BJ (cell line): ENCODE measurements at places on chromosomes 11 and 22.

- no peak for DNase-seq
These were observed 21.1 kb downstream of the RFPL3 start for GRCh38 chr22:32378707-32379272.

- no peak for DNase-seq
These were observed 23.7 kb downstream of the INCENP start for GRCh38 chr11:62147545-62147944.

DNA sequence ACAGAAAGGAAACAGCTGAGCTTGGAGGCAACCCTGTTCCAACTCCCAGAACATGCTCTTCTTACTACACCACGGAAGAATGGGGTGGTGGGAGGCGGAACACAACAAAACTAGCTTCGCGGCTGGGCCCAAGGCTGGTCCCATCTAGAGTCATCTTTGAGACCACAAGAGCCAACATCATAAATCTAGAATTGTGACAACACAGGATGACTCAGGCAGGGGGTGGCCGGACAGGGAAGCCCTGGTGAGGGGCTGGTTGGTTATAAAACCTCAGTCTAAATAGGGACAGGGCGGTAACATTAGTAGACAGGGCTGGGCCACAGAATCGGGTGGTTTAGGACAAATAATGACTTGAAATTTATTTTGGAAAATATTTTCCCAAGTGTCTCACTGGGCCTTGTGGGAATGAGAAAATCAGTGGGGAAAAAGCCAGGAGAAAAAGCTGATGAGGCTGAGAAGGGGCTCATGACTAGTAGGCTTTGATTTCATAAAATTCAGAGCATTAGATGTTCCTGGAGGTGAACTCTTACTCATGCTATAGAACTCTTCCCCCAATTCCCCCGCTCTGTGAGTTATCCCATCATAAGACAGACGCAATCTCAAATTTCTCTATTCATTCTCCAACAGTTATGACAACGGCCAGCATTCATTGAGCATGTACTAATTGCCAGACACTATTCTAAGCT lies 151.8 kb upstream of the TIMP3 start:
- DNase-seq = peak; percentile 56

DNA sequence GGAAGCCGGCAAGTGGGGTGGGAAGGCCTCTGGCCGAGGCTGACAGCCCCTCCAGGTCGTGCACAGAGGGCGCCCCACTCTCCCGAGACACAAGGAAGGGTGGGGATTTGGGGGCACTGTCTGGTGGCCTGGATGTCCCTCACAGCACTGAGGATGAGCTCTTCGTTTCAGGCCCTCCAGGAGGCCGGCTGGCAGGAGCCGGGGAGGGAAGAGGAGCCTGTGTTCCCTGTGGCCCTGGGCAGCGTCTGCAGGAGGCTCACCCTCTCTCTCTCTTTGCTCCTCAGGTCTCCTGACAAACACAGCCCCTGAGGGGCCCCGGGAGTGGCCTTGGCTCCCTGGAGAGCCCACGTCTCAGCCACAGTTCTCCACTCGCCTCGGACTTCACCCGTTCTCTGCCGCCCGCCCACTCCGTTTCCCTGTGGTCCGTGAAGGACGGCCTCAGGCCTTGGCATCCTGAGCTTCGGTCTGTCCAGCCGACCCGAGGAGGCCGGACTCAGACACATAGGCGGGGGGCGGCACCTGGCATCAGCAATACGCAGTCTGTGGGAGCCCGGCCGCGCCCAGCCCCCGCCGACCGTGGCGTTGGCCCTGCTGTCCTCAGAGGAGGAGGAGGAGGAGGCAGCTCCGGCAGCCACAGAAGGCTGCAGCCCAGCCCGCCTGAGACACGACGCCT lies 1078.0 kb downstream of the BRD1 start:
- DNase-seq = no peak

DNA sequence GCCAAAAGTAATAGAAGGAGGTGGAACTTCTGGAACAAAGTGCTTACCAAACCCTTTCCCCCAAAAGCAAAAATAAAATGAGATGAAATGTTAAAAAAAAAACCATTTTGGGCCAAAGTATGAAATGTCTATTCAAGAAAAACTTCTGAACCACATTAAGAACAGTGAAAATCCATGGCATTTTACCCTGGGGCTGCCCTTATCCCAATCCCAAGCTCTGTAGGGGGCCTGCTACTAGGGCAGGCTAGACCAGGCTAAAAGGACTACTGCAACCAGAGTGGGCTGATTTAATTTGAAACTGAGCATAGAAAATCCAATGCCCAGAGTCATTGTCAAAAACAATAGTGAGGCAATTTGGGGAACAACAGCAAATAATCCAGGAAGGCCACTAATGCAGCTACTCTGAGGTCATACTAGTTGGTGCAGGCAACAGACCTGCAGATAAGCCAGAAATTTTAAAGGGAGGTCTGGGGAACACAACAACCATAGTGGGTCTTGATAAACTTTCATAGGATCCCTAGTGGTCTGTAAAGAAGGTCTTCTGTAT lies 99.4 kb downstream of the RELT start:
- no peak for DNase-seq

DNA sequence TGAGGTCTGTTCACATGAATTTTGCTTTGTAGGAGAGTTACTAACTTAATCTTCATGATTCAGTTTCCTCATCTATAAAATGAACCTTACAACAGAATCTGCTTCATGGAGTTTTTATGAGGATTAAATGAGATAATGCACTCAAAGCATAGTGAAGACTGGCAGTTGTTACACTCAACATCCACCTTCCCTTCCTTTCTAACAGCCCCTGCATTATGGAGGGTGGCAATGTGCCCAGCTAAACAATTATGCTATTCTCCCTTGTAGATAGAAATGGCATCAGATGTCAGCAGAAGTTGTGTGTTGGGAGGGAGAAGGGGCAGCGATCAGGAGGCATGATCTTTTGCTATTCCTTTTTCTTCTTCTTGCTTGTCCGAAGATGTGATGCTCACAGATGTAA lies 6.5 kb downstream of the POU2AF1 start:
- no peak for DNase-seq

GRCh38 chr22:48076008-48076407 lies 1313.6 kb downstream of the TBC1D22A start:
- no peak for DNase-seq

DNA sequence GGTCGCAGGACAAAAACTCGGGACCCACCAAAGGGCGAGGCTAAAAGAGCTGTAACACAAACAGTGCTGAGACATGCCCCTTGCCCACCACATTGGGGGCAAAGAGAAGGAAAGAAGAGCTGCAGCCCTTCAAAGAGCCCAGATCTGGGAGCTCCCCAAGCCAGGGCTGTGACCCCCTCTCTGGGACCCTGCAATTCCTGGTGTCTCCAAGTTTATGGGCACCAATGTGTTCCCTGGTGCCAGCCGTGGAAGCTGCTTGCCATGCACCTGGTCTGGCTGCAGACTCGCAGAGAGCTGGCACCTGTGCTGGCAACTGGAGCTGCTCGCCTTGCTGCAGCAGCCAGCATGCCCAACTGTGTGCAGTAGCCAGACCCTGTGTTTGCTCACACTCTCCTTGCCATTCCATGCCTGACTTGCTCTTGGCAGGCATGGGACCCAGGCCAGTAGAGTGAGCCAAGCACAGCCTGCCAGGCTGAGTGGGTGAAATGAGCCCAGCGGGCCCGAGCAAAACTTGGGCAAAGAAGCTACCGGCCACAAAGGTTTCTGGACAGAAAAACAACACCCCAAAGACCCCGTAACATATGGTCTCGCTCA lies 16.0 kb downstream of the RRP8 start:
- DNase-seq = no peak

DNA sequence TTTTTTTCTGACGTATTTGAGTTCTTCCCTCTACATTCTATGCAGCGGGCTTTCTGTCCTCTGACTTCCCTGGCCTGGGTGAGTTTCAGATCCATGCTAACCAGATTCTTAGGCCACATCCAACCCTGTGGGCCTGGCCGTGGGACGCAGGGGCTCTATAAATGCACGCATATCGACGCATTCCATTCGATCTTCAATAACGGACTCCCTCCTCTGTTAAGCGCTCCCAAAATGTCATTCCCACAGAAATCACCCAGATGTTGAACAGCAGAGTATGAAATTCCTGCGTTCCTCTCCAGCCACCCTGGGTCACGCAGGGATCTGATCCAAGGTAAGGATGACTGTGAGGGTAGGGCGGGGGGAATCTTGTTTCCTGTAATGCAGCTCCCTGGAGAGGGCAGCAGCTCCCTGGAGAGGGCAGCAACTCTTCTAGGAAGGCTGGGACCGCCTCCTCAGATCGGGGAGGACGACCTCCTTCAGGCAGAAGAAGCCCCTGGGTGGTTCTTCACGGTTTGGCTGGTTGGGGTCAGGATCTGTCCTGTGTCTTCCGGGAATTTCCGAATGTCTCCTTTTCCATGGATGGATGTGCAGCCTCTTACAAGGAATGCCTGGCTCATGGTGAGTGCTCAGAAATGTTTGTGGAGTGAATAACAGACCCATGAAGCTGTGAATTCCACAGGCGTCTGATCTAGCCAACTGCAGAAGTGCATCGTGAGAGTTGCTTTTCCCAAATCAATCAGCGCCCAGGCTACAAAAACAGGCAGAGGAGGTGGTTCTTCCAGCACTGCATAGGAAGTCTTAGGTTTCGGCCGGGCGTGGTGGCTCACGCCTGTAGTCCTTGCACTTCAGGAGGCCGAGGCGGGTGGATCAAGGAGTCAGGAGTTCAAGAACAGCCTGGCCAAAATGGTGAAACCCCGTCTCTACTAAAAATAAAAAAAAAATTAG lies 12.2 kb downstream of the MRGPRD start:
- no peak for DNase-seq

DNA sequence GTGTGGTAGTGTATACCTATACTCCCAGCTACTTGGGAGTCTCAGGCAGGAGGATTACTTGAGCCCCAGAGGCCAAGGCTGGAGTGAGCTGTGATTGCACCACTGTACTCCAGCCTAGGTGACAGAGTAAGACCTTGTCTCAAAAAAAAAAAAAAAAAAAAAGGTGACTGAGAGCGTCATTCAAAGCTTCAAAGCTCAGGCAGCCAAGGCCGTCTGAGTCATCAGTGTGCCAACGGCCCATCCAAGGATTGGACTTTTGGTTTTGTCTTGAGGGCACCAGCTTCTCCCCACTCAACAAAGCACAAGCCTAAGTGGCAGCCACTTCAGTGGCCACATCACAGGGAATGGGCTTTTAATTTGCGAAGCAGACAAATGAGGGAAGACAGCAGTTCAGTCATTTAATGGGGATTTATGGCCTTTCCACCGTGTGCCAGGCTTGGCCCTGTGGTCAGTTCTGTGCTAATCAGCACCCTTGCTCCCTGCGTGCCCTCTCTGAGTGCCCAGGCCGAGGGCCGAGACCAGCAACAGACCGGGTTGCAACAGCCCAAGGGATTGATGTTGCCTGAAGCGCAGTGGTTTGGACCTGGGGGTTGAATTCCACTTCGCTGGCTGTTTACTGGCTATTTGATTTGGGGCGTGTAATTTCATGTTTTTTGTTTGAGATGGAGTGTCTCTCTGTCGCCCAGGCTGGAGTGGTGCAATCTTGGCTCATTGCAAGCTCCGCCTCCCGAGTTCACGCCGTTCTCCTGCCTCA lies 30.2 kb upstream of the CRYBB3 start:
- DNase-seq = no peak

DNA sequence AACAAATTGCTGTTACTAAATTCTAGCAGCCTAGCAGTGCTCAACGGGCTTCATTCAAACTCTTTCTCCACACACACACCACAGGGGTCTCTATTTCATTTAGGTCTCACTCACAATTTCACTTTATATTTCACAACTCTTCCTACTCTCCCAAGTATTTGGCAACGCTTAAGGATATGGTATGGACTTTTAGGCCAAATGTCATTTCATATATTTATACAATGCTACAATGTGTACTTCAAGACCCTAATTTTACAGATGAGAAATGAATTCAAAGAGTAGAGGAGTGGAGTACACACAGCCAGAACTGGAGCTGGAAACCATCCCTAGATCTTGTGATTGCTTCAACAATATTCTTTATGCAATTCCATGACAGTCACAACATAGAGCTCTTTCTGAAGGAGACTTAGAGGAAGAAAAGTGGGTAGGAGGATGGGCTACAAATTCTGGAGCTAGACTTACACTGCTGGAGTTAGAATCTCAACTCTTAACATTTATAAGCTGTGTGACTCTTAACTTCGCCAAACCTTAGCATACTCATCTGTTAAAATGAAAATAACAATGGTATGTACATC lies 2.5 kb upstream of the MS4A13 start:
- no peak for DNase-seq
